ENCODE measurements at places on chromosomes 4 and X.
A peak's percentile ranks its signal among the peaks of the same experiment; 100 is the strongest.

DNA sequence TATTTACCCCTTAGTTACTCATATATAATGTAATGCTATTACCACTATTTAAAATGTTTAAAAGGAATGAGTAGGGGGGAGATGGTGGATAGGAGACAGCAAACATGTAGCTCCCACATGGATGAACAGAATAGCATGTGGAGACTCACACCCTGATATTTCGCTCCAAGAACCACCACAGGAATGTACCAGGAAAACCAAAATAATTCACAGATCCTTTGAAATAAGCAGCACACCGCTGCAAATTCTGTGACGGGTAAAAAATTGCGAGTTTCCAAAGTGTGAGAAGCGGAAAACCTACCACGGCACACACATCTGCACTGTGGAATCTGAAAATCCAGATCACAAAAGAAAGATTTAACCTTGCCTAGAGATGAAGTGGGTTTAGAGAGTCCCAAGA is 428.2 kb downstream of the TLL1 start:
- DNase-seq = no peak

DNA sequence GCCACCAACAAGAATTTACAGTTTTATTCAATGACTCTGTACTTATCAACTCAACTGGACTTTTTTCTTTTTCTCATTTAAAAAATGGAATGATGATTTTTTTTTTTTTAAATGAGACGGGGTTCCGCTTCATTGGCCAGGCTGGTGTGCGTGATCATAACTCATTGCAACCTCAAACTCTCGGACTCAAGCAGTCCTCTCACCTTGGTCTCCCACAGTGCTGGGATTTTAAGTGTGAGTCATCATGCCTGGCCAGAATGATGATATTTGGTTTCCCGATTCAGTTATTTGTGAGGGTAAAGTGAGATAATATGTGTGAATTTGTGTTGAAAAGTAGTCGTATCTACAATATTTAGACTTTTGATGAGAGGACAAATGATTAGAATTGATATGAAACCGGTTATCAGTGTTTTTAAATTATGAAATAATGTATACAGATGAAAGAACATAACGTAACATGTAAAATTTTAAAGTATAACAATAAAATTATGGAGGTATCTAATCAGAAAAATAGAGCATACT is 66.0 kb upstream of the UNC5C start:
- no peak for DNase-seq

GRCh38 chr4:53003959-53004358 is 141.8 kb downstream of the RASL11B start:
- DNase-seq = no peak

- peak; percentile 29 for DNase-seq
These were observed 644.1 kb upstream of the TENM3 start for GRCh38 chr4:181599134-181599533.

DNA sequence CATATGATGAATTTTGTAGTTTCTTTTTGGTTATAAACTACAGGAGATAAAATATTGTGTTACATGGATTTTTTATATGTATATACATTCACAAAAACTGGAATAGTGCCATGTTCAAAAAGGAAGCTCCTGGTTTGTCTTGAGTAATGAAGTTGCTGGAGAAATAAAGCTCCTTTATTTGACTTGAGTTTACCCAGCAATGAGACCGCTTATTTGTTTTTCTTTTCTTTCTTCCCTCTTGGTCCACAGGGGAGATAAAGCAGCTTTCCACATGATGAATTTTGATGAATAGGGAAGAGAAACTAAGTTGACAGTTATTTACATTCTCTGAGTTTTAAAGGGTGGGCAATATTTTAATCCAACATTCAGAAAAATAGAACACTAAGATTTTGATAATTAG is 176.5 kb downstream of the GPM6A start:
- DNase-seq = no peak

GRCh38 chr4:128608006-128608405 is 201.5 kb upstream of the JADE1 start:
- DNase-seq = no peak

DNA sequence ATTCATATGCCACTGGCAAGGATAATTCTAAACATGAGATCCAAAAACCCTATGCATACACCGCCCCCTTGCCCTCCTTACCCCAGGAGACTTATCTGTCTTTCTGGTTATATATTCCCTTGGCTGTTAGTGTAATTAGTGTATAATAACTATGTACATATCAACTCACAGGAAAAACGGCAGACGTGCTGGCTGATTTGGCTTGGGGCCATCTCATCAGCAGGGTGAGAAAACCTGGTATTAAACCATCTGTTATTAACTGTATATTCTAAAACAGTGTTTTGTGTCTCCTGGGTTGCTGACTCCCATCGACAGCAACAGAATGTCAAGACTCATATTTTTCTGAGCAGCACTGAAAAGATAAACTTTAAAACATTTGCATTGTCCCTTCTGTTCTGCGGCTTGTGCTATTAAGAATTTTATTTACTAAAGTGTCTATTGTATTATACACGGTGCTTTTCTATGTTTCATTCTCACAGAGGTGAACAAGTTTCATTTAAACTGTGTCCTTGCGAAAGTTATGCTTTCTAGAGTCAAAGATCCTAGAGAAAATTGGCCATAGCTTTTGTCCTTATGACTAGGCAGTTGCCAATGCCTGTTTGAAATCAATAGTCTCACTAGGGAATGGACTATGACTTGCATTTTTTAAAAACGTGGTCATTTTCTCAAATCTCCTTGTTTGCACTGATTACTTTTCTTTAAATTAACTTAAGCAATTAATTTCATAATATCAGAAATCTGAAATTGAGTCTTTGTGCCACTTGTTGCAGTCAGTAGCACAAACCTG is 211.5 kb upstream of the MID1 start:
- DNase-seq = peak; percentile 29

DNA sequence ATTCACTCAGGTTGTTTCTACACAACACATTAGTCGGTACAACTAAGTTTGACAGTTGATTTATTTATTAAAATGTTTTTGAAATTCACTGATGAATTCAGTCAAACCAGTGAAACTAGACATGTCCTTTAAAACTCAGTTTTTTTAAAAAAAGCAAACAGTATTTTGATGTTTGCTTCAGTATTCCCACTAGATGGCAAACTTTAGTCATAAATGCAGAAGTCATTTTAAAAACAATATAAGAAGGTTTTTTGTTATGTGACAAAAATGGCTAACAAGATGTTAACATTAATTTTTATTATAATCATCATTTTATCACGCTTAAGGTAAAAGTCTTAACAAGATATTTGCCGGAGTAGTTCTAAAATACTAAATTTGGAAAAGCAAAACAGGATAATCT is 1337.8 kb upstream of the DIAPH2 start:
- DNase-seq = no peak

DNA sequence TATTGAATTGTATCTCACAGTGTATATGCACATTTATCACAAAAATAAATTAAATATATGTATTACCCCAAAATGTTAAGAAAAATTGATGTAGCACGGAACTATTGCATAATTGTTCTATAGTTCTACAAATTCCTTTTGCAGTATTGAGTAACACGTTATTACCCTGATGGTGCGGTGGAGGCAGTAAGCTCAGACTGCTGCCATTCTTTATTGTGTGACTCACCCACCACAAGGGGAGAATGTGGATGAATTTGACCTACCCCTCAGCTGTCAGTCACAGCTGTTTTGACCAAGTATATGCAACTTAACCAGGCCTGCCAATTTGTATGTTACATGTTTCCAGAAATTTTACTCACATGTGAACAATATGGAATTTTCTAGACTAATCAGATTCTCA is 506.6 kb downstream of the SH3BGRL start:
- DNase-seq = no peak

- DNase-seq = peak; percentile 75
These were observed 69.7 kb downstream of the KLHL8 start for GRCh38 chr4:87150498-87151261.

- no peak for DNase-seq
These were observed 36.8 kb downstream of the LRP2BP start for GRCh38 chr4:185358959-185359358.

- no peak for DNase-seq
These were observed 69.2 kb downstream of the PHKA1 start for GRCh38 chrX:72644946-72645345.

DNA sequence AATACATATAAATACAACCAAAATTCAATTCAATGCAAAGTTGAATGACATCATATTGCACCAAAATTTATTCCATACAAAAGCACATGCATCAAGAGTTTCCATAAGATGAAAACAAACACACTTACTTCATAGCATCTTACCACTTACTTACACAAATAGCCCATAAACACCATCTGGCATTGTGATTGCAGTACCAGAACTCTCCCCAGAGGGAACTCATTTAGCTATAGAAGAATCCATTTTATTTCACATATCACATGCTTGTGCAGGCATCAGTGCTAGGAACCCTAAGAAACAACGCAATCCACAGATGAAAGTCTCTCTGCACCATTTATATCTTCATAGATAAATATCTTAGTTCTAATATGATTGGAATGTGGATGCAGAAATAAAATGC is 77.9 kb downstream of the SLC7A11 start:
- no peak for DNase-seq

DNA sequence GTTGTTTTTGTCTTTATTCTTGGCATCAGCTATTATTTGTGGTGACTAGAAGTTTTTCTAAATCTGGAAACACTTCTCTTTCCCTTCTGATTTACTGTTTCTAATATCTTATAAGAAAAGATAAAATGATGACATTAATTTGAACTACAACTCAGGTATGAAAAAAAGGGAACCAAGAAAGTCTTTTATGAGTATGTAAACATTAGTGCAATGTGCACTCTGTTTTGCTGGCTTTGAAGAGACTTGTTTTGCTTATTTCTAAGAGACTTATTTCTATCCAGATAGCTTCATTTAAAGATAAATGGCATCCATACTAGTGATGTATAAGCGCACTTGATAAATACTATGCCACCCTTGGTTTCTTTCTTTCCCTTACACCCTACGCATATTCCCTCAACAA is 10.1 kb upstream of the AMBN start:
- DNase-seq = no peak

DNA sequence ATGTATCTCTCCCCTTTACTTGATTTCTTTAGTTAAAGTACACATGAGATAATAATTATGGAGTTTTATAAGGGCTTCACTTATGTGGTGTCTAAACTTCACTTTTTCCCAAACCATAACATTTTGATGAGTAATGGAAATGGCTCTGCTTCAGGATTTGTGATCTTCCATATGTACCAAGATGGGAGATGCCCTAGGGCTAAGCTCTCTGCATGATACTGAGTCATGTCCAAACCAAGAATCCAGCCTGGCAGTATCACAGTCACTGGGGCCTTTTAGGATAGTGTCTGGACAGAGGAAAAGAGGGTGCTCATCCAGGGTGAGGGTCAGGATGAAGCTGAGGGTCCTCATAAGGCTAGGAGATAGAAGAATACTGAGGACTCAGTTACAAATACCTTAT is 47.9 kb upstream of the PAGE3 start:
- DNase-seq = no peak

GRCh38 chr4:18155067-18156041 is 133.8 kb upstream of the LCORL start:
- DNase-seq = no peak

GRCh38 chr4:86011117-86011516 is 348.7 kb downstream of the MAPK10 start:
- no peak for DNase-seq

DNA sequence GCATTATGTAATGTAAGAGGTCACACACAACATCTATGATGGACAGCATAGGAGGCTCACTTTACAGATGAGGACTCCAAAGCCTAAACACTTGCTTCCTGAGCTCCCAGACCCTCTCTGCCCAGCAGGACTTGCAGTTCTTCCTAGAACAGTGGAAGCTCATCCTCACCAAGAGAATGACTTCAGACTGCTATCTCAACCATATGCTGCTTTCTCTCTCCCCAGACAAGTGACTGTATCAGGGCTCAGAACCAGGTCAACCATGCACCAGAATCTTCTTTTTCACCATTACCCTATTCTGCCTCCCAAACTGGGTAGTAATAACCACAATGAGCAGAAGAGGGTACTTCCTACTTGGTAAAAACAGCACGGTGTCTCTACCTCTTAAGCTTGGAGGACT is 12.2 kb downstream of the RNF150 start:
- no peak for DNase-seq

DNA sequence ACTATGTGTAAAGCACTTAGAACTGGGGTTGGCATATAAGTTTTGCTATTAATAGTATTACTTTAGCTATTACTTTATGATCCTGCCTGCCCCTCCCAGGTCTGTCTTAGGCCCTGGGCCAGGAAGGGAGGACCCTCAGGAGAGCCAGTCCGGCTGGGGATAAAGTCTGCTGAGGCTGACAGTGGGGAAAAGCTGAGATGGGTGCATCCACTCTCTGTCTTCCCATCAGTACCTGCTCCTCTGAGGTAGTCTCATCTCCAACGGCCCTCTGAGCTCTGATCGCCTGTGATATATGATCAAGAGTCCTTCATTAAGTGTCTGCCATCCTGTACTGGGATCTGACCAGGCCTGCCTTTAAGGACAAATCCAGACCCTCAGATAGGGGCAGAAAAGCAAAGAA is 156.5 kb upstream of the PJA1 start:
- no peak for DNase-seq

DNA sequence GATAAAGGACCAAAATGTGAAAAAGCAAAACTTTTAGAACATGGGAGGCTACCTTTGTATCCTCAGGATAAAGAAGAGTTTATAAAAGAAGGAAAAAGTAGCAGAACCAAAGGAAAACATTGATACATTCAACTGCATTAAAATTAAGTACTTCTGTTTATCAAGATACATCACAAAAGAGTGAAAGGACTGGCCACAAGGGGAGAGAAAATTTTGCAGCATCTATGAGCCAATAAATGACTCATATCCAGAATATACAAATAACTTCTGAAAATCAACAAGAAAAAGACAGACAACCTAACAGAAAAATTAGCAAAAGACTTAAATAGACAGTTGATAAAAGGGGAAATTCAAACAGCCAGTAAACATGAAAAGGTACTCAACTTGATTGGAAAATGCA is 177.1 kb downstream of the RBMX2 start:
- DNase-seq = no peak

DNA sequence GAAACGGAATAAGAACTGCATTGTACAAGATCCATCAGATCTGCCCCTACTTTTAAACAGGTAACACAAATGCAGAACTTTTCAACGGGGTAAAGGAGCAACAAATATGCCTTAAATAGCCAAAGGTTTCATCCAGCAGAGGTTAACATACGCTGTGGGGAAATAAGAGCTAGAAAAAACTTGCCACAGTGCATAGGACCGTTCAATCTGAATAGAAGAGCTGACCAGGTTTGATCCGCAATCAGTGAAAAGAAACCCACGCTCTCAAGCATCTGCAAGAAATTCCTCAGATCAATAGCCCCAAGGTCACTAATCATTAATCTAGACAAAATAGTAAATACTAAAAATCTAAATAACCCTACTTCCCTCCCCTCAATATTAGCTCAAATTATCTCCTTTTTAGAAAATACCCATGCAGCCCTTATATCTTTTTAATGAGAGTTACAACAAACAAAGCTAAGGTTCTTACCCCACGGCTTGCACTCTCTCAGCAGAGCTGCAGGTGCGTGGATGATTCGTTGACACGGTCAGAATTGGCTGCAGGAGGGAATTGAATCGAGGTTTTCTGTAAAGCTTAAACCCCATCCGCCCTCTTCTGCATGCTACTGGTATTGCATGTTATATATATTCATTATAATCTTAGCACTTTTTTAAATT is at the start of gene TLR10:
TSS of gene TLR10 (minus strand) at position 539 of the 657 bp plus-strand sequence. CDS start 7,400 bp downstream, outside the sequence.
- peak; percentile 53 for DNase-seq
